ENCODE measurements at places on chromosomes 11 and 22. TPM values are rescaled to one million over a fixed set of nuclear protein-coding genes. Genes with fewer than 3 reads are reported as not detected.
A peak's percentile ranks its signal among the peaks of the same experiment; 100 is the strongest.

- peaks cover 9% of the 10 kb centered on the region for H3K4me1 ChIP-seq
- no peak overlapping the region for H3K27ac ChIP-seq
- H3K4me3 ChIP-seq = no peak overlapping the region
Observed at GRCh38 chr22:39129746-39130145, 22.7 kb downstream of the CBX7 start.

GRCh38 chr22:36744791-36745190 lies 31.1 kb downstream of the IFT27 start:
- no peak overlapping the region for H3K27ac ChIP-seq
- DNase-seq = peak; percentile 75
- H3K27me3 ChIP-seq = peaks cover 28% of the 10 kb centered on the region
- no peaks in the 10 kb centered on the region for H3K4me1 ChIP-seq

DNA sequence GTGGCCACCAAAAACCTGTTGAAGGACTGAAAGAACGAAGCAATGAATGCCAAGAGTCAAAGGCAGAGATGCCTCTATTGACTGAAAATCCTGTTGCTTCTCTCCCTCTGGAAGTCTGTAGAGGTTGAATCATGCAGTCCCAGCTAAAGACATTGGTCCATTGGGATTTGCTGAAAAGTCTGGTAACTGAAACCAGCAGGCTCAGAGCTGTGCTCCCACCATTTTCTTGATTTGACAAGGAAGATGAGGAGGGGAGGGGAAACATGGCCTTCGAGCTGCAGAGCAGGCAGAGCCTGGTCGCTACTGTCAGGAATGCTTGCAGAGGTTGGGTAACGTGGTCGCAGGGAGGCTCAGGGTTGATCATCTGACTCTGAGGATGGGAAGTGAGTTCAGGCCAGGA lies 72.8 kb upstream of the CSNK2A3 start:
- H3K27ac ChIP-seq = peak overlapping the region; percentile 89
- no peaks in the 10 kb centered on the region for H3K27me3 ChIP-seq
- DNase-seq = no peak
- H3K36me3 ChIP-seq = peaks cover 9% of the 10 kb centered on the region
- no peak overlapping the region for H3K4me3 ChIP-seq
- peaks cover 58% of the 10 kb centered on the region for H3K4me1 ChIP-seq

- no peak for DNase-seq
- H3K4me3 ChIP-seq = peak overlapping the region; percentile 71
- H3K27ac ChIP-seq = no peak overlapping the region
- H3K27me3 ChIP-seq = no peaks in the 10 kb centered on the region
Observed at GRCh38 chr22:19178065-19178656, 375 bp downstream of the SLC25A1 start.

Gene MS4A12
- not detected for total RNA-seq

DNA sequence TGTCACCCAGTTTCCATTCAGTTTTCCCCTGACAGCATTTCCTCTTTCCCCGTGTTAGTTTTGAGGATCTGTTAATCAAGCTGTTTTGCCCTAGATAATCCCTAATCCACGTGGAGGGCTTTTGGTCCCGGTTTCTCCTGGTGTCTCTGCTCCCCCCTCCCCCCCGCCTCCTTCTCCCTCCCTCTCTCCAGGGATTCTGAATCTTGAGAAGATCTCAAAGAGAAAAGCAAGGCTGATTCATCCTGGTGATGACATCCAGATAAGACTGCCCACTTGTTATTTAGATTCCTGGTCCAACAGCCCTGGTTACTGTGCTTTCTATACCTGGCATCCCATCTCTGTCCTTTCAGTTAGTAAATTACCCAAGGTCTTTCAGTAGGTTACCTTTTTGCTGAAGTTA lies 59.4 kb downstream of the KCNA4 start:
- H3K27me3 ChIP-seq = no peaks in the 10 kb centered on the region
- no peak overlapping the region for H3K4me3 ChIP-seq
- H3K36me3 ChIP-seq = no peaks in the 10 kb centered on the region
- no peak for DNase-seq
- no peak overlapping the region for H3K27ac ChIP-seq

DNA sequence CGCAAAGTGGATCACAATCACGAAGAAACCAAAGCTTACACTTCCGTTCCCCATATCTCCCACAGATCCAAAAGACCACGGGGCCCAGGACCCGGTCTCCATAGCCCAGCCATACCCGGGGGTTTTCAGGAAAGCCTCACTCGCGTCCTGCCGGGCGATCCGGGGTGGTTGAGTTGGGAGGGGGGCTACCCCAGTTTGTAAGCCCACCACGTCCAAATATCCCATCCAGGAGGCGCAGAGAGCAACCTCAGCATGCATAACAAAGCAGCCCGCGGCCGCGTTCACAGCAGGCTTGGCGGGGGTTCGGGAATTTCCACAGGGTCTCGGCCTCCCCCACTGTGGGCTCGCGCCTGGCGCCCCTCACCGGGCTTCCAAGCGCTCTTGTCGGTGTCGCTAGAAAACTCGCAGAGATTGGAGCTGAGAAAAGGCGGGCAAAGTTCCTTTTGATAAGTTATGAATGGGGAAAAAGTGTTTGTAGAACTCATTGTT lies 9.5 kb downstream of the SDF2L1 start:
- peak overlapping the region; percentile 90 for H3K4me3 ChIP-seq
- peaks cover 15% of the 10 kb centered on the region for H3K4me1 ChIP-seq
- H3K27ac ChIP-seq = peak overlapping the region; percentile 79
- no peaks in the 10 kb centered on the region for H3K27me3 ChIP-seq

DNA sequence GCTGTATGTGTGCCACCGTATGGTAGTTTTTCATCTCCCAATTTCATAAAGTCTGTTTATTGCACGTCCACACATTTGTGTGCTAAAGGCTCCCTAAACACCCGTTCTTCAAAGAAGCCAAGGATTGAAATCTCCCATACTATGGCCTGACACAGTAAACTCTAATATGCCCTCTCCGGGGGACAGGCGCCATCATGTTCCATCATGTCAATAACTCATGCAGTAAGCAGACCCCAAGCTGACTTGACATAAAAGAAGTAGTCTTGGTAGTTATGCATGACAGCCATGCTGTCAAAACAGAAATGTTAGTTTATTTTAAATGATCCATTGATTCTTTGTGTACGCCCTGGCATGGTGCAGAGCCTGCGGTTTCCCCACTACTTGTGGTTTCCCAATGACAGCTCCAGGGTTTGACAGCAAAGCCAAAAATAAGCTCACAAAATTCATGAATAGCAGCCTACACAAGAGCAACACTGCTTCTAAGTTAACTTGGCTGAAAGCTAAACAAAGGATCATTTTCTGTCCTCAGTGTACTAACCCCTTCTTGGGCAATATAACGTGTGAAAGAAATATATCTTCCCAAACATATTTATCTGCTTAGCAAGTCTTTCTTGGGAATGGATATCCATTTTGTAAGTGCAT lies 56.5 kb upstream of the CABP7 start:
- no peak for DNase-seq
- no peaks in the 10 kb centered on the region for H3K27me3 ChIP-seq
- no peak overlapping the region for H3K27ac ChIP-seq
- peaks cover 33% of the 10 kb centered on the region for H3K36me3 ChIP-seq
- H3K4me1 ChIP-seq = peaks cover 8% of the 10 kb centered on the region

All from osteocyte (in vitro differentiated cells).